ENCODE measurements at places on chromosomes 5 and 9.

GRCh38 chr5:73045623-73046022 lies 74.8 kb upstream of the TMEM171 start:
- DNase-seq, result no peak

DNA sequence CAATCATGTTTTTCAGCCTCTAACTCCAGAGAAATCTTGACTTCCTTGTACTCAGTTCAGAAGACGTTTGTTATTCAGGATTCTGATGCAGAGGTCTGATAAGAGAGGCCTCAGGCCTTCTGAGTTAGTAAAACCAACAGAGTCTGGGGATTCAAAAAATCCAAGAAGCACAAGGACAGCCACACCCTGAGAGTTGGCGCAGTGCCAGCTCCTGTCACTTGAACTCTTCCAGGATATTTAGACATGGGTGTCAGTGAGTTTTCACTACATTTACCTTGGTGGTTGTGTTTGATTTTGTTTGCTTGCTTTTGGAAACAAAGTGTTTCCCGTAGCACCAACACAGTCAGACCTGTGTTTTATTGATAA lies 41.6 kb upstream of the PDE8B start:
- DNase-seq, result no peak

DNA sequence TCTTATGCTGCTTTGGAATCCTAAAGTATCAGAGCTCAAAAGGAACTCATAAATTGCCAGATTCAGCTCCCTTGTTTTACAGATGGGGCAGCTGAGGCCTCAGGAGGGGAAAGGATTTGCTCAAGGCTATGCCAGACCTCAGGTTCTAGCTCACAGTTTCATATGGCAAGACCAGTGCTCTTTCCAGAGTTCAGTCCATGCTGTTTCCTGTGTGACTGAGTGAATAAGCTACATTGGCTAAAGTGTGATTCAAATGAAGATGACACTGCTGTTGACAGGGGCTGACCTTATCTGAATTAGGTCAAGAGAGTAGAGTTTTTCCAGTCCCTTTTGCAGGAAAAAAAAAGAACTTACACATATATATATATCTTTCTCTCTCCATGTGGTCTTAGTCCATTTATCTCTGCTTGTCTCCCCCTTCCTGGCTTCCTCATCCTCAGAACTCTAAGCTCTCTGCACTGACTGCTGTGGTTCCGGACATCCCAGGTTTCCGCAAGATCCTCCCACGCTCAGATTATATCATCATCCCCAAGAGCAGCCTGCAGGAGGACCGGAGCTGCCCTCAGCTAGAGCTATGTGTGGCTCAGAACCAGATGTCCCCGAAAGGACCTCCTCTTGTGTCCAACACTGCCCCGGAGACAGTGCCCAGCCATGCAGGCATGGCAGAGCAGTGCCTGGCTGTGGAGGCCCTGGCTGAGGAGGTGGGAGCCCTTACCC lies 9.3 kb downstream of the HMGXB3 start:
- DNase-seq, result no peak

DNA sequence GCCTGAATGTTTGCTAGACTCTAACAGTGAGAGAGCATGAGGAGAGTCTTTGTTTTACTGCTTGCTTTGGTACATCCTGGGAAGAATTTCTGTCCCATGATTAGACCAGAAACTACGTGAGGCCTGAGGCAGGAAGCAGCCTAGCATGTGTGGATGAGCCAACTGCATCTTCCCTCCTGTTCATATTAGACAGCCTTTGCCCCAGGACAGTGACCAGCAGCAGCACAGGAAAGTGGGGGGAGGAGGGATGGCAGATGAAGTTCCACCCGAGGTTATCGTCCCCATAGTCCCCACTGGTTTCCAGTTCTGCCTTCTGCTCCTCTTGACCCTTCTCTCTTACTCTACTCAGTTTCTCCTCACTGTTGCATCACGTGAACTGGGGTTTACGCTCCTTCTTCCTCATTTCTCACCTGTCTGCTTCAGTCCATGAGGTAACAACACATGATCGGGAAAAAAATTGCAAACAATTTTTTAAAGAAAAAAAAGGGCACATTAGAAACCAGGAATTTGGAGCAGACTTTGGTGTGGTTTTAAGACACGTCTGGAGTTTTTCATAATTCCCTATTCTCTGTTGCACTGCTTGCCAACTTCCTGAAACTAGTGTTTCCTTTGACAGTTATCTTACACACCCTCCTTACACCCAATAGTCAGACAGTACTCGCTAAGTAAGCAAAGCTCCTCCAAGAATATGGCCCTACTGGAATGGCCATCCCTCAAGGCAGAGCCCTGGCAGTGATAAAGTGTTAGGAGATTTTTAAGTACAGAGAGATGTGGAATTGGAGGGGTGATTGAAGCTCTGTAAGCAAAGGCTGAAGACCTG lies 84.1 kb downstream of the SNX18 start:
- no peak for DNase-seq
